Tongue (tissue), 3 donors: ENCODE measurements at places on chromosomes 6 and 20. TPM values are rescaled to one million over a fixed set of nuclear protein-coding genes. Genes with fewer than 3 reads are reported as not detected.

DNA sequence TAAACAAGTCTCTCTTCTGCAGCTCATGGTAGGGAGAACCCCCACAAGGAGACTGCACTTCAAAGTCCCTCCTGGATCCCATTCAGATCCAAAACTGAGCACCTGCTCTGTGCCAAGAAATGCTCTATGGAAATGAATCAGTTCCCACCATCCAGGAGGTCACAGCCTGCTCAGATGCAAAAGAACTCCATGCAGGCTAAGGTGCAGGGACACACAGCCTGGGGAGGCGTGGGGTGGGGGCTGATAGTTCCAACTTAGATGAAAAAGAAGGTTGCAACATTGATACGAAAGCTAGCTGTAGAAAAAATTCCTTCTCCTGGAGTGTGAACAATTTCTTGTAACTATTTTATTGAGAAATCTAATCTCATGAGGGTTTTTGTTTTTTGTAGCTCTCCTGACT lies 111.0 kb upstream of the TMEM170B start:
- DNase-seq, result no peak

DNA sequence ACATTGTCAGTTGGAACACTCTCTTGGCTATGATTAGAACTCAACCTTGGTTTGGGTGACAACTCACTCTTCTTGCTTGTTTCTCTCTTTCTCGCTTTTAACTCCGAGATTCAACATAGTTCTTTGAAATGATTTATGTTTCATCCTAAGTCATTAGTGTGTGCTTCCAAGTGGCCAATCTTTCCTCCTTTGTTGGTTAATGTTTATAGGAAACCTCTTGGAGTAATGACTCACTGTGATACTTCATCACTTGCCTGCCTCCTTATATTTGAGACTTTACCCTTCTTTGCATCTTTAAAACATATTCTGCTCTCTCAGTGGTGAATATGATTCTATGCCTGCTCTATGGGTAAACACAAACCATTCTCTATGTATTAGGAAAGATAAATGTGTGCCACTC lies 279.7 kb upstream of the FLRT3 start:
- no peak for DNase-seq

DNA sequence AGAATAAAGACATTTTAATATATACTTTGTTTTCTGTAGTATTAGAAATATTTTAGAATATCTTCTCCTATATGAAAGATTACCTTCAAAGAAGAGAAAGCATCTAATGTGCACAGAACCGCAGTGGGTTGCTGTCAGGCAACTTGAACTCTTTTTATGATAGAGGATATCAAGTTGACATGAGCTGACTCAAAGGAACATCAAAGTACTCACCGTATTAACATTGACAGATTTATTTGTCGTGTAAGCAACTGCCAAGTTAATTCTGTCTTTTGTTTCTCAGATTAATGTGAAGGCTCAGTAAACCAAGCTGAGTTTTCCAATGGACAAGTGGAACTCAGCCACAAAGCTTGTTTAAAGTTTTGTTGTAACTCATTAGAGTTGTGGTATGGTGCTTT lies 2.2 kb upstream of the GINM1 start:
- no peak for DNase-seq

GRCh38 chr6:139655783-139656705 lies 281.6 kb upstream of the CITED2 start:
- DNase-seq, result no peak

- no peak for DNase-seq
Observed at GRCh38 chr6:136127873-136128272, 122.2 kb downstream of the MTFR2 start.

Gene PRDM13
- not detected for total RNA-seq

- peak; percentile 86 for DNase-seq
Observed at GRCh38 chr6:150857062-150857944, 8.2 kb upstream of the MTHFD1L start.

Gene PTK7
- total RNA-seq, result 67.8 TPM

Gene TRIM15
- total RNA-seq, result not detected

Gene PAX1
- total RNA-seq, result 4.1 TPM

DNA sequence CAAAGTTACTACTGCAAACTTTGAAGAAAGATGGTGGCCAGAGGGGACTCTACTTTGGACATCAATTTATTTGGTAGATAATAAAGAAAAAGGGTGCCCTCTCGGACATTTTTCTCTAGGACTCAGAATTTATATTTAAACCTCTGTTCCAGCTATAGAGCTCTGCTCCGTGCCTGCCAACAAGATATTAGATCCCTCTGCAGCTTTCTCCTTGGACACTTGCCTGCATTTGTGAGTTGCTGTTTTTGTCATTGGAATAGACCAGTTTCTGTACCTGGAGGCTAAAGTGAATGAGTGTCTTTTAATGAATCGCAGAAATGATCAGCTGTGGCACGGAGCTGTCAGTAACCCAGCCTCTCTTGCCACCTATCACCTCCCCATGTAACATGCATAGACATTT lies 253.5 kb downstream of the NRN1 start:
- no peak for DNase-seq

Gene RAD21L1
- total RNA-seq, result not detected

- no peak for DNase-seq
Observed at GRCh38 chr20:3896853-3897583, 7.8 kb downstream of the PANK2 start.

- DNase-seq, result no peak
Observed at GRCh38 chr6:72861935-72862432, 240.1 kb downstream of the KCNQ5 start.

Gene PBOV1
- total RNA-seq, result not detected

DNA sequence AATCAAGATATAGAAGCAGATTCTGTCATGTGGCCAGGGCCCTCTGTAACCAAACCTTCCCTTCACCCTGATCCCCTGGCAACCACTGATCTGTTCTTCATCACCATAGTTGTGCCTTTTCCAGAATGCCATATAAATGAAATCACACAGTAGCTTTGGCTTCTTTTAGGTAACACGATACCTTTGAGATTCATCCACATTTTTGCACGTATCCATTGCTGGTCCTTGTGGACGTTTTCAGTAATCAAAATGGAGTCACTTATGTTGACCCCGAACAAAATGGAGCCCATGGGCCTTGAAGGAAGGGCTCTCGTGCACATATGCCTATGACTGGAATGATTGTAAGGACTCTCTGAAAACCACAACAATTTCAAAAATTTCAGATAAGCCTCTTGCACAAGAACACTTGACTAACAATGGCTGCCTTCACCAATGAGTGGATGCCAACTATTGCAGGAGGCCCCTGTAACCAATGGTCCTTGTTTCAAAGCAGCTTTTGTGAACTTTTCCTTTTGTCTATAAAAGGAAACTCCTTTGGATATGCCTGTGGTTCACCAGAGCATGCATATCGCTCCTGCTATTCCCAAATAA lies 84.3 kb upstream of the RALY start:
- peak; percentile 30 for DNase-seq

Gene BPIFB2
- 54.9 TPM for total RNA-seq

- no peak for DNase-seq
Observed at GRCh38 chr6:1039191-1039590, 272.7 kb upstream of the FOXQ1 start.

- DNase-seq, result no peak
Observed at GRCh38 chr20:23027721-23028120, 7.4 kb upstream of the SSTR4 start.

GRCh38 chr20:31474097-31474436 lies 860 bp downstream of the DEFB124 start:
- DNase-seq, result no peak

Gene ETV7
- 0.21 TPM for total RNA-seq

Gene CMTR1
- 41.0 TPM for total RNA-seq

GRCh38 chr20:14553774-14554534 lies 216.5 kb upstream of the FLRT3 start:
- no peak for DNase-seq

DNA sequence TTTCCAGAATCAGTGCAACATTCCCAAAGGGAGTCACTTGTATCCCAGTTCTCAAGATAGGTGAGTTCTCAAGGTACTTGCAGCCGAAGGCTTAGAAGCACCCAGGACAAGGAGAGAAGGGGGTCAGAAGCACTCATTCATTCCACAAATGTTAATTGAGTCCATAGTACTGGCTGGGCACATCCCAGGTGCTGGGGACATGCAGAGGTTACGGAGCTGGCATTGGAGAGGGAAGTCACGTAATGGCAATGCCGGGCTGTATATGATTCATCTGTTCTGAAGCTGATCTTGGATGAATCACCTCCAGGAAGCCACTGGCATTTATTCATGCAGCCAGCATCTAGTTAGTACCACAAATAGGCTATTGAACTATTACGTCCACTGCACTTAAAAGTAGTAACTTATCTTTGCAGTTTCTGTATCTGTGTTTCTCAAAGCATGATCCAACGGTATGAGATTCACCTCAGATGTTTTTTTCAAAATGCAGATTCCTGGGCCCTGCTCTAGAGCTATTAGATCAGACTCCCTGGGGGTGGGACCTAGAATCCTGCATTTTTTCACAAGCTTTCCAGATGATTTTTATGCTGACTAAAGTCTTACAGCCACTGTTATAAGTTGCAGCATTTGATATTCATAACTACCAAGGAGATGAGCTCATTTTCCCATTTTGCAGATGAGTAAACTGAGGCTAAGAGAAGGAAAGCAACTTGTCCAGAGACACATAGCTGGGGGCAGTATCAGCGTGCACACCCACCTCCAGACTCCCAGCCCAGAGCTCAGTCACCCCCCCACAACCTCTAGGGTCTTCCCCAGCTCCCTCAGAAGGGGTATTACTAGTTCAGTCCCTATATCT lies 44.1 kb upstream of the ID1 start:
- no peak for DNase-seq

Gene ECT2L
- 0.31 TPM for total RNA-seq

Gene NINL
- 8.7 TPM for total RNA-seq

DNA sequence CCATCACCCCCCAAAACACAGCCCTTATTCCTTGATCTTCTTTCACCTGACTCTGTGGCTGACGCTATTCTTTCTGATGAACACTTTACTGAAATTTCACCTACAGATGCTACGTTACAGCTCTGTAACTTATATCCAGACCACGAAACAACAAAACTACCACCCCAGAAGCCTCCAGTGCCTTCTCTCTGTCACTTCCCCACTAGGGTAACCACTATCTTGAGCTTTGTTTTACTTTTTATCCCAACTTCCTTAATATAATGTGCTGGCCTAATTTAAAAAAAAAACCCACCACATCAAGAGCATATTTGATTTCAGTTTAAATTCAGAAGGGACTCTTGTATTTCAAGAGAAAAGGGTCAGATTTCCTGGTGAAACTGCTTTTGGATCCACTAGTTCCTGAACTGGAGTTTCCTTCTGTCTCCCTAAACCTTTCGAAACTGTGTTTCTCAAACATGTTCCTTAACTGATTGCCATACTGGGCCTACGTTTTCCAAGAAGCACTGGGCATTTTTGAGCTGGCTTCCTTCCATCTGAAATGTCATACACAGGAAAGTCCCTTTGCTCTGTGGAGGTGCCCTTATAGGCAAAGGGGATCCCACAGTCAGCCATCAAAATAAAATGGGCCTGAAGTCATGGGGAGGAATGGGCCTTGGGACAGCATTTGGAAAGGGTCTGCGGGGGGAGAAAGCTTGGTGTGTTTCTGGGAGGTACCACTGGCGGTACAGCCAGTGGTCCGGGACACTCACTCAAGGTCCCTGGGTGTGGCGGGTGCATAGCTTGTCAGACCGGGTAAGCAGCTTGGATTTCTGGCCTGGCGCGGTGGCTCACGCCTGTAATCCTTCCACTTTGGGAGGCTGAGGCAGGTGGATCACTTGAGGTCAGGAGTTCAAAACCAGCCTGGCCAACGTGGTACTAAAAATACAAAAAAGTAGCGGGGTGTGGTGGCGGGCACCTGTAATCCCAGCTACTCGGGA lies 25.8 kb upstream of the RTF2 start:
- no peak for DNase-seq

- DNase-seq, result no peak
Observed at GRCh38 chr6:56076033-56076432, 171.3 kb downstream of the COL21A1 start.

DNA sequence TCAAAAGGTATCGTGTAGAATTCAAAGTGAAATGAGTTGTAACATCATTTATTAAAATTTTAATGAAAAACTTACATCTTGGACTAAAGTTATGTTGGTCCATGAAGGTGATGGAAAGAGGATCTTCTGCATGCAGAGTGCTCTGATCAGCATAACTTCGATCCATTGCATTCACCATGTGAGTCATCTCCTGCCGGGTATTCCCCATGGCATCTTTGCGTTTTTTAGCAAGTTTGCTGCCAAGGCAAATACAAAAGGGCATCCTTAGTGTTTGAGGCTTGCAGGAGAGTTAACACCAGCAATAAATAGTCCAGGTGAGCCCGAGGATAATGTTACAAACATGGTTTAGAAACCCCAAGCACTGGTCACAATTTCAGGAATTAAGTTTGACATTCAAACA lies 104.2 kb upstream of the THEMIS start:
- DNase-seq, result no peak

Gene DXO
- 10.7 TPM for total RNA-seq

GRCh38 chr20:48745330-48745729 lies 82.5 kb downstream of the PREX1 start:
- no peak for DNase-seq

- no peak for DNase-seq
Observed at GRCh38 chr6:9126878-9127560, 691.7 kb upstream of the SLC35B3 start.

GRCh38 chr6:89596484-89596883 lies 42.1 kb downstream of the LYRM2 start:
- DNase-seq, result no peak

- no peak for DNase-seq
Observed at GRCh38 chr20:32153771-32154170, 44.3 kb downstream of the TM9SF4 start.

Gene RAET1E
- 8.8 TPM for total RNA-seq

Gene MAP3K7
- 39.4 TPM for total RNA-seq

GRCh38 chr6:53960311-53960710 lies 150.9 kb upstream of the MLIP start:
- DNase-seq, result no peak

DNA sequence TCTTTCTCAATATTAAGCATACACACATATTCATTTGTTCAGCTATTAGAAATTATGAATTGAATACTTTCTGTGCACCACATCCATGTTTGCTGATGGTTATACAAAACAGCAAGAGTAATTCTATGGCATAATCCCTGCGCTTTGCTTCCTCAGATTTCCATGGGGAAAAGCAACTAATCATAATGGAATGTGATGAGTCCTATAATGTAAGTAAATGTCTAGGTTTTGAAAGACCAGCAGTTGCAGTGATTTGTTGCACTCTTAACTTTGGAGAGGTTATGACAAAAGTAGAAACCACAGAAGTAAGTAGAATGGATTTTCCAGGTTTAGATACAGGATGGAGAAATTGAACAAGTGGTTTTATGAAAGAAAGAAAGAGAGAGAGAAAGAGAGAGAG lies 652.1 kb downstream of the CBLN4 start:
- DNase-seq, result no peak

Gene VAPB
- total RNA-seq, result 37.5 TPM

GRCh38 chr6:110960014-110960390 lies 1.5 kb downstream of the GTF3C6 start:
- no peak for DNase-seq
